Muscle of back (tissue), 13 donors: ENCODE measurements at places on chromosomes 7 and 10. TPM values are rescaled to one million over a fixed set of nuclear protein-coding genes. Genes with fewer than 3 reads are reported as not detected.

PTF1A gene
- polyA plus RNA-seq, result not detected

FFAR4 gene
- 0.10 TPM for polyA plus RNA-seq

PFKP gene
- polyA plus RNA-seq, result 27.3 TPM

BHLHA15 gene
- 0.30 TPM for polyA plus RNA-seq

TRPV6 gene
- 1.2 TPM for polyA plus RNA-seq

C10orf62 gene
- polyA plus RNA-seq, result not detected

BMPER gene
- 4.9 TPM for polyA plus RNA-seq

DGKI gene
- 0.70 TPM for polyA plus RNA-seq

PLCE1 gene
- 45.0 TPM for polyA plus RNA-seq

CACNB2 gene
- polyA plus RNA-seq, result 2.1 TPM

ACSL5 gene
- polyA plus RNA-seq, result 3.9 TPM

GDI2 gene
- 302 TPM for polyA plus RNA-seq

ZNF746 gene
- 7.3 TPM for polyA plus RNA-seq

GRCh38 chr7:50619684-50620083, 54.5 kb upstream of the DDC start:
- DNase-seq, result no peak

DNA sequence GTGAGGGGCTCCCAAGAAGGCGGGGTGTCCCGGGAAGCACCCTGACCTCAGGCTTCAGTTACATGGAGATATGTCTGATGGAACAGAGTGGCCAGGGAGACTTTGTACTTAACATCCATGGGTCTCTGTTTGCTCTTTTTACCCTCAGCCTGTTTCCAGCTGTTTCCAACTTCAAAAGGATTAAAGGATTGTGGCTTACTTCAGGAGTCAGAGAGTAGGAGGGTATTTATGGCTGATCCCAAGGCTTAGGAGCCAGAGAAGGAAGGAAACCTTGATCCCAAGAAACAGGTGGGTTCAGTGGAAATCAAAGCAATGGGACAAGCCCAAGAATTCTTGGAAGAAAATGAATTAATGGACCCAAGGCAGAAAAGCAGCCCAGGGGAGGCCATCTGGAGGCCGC, 37.7 kb upstream of the ZNF438 start:
- DNase-seq, result no peak

DNA sequence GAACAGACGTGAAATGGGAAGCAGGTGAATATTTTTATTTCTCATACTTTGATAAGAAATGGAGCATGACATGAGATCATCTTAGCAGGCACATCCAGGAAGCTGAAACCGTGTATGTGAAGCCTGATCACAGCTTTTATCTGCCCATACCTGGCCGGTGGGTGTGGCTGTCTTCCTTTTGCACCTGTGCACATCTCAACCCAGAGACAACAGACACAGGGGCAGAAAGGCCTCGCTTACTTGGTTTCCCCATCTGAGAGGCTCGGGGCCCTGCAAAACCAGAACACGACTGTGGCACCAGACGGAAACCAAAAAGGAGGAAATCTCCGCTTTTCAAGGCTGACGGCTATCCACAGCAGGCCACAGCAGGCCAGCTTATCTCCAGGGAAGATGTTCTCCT, 116.4 kb downstream of the TCERG1L start:
- DNase-seq, result no peak

DNA sequence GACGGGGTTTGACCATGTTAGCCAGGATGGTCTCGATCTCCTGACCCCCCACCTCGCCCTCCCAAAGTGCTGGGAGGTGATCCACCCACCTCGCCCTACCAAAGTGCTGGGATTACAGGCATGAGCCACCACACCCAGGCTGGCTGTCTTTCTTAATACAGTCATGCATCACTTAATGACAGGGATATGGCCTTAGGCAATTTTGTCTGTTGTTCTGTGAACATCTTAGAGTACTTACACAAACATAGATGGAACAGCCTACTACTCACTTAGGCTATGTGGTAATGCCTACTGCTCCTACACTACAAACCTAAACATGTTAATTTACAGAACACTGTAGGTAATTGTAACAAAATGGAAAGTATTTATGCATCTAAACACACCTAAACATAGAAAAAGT, 106.6 kb upstream of the KCNMA1 start:
- DNase-seq, result no peak

DNA sequence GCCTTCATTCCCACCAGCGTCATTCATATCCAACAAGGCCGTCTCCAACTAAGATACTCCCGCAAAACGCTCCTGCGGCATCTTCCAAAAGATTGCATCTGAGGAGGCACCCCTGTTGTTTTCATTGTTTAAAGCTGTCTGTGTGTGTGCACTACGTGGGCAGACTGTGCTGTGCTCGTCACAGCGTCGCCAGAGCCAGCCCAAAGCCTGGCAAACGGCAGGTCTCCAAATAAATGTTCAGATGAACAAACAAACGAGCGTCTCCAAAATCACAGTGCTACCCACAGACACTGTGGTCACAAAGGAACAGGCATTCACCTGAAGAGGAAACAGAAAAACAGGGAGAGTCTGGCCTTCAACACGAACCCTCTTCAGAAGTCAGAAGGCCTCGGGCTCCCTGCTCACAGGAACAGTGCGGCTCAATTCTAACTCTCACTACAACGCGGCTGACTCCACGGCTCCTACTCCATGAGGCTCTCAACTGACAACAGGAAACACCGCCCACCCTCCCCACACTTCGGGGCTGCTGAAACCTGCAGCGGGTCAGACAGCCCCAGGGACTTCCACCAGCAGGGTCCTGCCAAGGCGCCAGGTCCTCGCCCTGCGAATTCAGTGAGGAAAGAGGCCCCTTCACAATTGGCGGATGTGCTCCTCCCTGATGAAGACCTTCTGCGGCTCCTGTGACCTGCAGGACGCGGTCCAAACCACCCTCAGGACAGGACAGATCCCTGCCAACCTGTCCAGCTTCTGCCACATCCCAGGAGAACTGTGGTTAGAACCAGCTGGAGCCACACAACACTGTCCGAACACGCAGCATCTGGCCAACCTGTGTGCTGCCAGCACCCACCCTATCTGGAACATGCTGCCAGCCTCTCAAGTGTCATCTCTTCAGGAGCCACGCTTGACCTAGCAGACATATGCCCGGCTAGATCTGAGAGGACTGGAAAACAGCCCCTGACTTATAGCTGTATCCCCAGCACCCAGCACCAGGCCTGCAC, 36.1 kb downstream of the MAD1L1 start:
- no peak for DNase-seq

- DNase-seq, result no peak
Measured at GRCh38 chr7:4959893-4960292, 906 bp upstream of the MMD2 start.

DNA sequence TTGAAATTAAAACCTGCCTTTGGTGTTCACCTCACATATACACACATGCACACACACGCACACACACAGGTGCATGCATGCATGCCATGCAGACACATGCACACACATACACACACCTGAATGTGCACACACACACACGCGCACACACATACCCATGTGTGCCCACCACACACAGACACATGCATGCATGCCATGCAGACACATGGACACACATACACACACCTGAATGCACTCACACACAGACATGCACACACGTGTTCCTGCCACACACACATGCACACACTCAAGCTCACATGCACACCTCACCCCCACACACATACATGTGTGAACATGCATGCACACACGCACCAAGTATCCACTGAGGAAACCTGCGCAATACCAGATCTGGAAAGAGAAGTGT, 136.4 kb downstream of the KLF6 start:
- DNase-seq, result no peak

DNA sequence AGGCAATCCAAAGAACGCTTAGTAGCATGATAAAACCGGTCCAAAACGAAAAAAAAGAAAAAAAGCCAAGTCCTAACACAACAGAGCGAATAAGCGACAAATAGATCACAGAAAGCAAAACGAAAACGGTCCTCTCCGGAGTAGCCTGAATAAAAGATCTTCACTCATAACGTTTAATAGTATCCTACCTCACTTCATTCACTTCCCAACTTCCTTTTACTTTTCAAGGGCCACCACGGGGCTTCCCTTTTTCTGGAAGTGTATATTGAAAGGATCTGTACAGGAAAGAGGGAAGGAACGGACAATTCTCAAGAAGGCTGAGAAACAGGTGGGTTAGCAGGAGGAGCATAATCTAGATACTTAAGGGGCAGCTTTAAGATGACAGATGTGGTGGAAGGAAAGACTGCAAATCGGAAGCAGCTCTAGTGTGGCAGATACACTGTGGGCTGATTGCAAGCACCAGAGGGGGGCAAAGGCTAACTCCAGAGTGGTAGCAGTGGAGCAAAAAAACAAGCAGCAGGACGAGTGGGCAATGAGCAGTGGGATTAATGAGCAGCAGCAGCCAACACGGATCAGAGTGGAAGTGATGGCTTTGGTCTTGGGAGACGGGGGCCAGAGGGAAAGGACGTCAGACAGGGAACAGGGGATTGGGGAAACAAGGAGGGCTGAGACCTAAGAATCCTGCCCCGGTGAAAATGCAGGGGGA, 866 bp downstream of the CNOT4 start:
- DNase-seq, result peak; percentile 77

DNA sequence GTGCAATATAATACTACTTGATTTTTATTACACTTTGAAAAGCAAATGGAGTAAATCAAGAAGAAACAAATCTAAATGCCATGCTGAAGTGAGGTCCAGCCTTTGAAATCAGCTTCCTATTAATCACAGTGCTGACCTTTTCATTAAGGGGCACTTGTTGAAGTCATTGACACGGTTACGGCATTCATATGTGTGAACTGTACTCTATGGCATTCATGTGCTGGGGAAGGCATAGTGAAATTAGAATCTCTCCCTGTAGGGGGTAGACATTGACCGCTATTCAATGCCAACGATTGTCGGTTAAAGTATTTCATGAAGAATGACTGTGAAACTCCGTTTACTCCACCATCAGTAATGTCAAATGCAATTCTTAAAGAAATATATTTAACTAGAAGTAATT, 296.1 kb upstream of the SEMA3A start:
- peak; percentile 83 for DNase-seq

GRCh38 chr10:126528315-126528835, 140.1 kb upstream of the ADAM12 start:
- no peak for DNase-seq

DNA sequence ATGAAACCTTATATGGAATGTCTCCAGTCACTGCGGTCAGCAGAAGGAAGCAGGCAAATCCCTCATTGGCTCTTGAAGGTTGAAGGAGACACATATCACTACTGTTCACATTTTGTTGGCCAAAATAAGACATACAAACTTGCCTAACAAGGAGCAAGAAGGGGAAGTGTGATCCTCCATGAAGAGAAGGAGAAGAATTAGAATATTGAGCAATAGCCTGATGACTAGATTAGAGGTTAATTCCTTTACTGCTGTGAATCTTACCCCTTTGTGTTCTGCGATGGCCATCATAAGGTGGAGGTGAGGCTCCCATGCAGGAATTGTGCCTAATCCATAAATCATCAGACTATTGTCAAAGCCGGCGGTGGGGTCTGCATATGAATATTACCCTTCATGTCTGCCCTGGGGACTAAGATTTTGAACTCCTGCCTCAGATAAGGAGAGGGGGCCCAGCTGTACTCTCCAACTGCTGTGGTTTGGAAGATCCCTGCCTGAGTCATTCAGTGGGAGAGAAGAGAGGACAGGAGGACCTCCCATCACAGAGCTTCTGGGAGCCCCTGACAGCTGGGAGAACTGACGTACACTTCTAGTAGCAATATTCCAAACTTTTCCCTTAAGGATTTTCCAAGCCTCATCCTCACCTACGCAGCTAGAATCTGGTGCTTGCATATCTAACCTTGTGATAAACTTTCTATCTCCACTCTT, 398.5 kb downstream of the REEP3 start:
- DNase-seq, result no peak

GRCh38 chr7:2595258-2595860, 36.4 kb upstream of the TTYH3 start:
- DNase-seq, result no peak

GRCh38 chr10:11901833-11902475, 78.8 kb downstream of the PROSER2 start:
- DNase-seq, result no peak

DNA sequence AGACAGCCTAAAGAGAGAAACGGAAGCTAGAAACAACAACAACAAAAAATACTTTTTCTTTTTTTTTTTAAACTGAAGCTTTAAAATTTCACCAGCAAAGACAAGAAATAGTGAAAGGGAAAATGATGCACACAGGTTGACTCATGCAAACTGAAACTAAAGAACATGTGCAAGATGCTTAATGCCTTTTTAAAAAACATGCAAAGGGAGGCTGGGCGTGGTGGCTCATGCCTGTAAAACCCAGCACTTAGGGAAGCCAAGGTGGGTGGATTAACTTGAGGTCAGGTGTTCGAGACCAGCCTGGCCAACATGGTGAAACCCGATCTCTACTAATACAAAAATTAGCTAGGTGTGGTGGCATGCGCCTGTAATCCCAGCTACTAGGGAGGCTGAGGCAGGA, 15.1 kb upstream of the CUBN start:
- no peak for DNase-seq

- DNase-seq, result peak; percentile 12
Measured at GRCh38 chr7:75850235-75850634, 28.6 kb upstream of the RHBDD2 start.

DNA sequence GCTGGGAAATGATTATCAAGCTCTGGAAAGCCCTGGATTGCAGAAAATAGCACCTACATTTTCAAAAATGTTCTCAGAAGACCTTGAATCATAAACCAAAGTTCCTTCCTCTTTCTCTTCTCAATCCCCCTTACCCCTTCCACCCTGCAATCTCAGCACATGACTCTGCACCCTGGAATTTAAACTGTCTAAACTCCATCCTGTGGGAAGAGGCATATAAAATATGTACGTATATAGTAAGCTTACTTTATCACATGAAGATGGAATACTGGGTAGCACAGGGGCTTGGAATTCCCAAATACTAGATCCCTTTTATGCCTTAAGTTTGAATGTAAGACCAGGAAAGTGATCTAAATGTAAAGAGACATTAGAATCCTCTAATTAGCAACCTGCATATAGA, 7.7 kb downstream of the AGMO start:
- no peak for DNase-seq

GRCh38 chr7:137636376-137636775, 210.4 kb downstream of the DGKI start:
- no peak for DNase-seq

GRCh38 chr10:61052469-61053205, 108.7 kb upstream of the RHOBTB1 start:
- no peak for DNase-seq

DNA sequence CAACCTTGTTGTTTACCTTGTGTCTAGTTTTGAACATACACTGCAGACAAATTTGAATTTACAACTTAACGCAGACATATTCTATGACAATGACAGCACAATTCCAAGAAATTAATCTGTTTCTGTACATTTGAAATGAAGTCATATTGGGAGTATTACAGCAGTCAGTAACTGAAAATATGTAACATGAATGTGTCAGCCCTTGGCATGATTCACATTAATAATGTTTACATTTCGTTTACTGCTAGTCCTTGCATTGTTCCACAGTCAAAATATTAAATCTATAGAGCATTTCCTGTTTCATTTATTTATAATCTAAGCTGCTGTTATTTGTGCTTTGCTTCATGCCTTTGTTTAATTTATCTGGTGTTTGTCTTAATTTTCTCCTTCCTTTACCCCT, 80.4 kb downstream of the NOC3L start:
- DNase-seq, result no peak
